ENCODE measurements at places on chromosomes 13 and 19. TPM values are rescaled to one million over a fixed set of nuclear protein-coding genes. Genes with fewer than 3 reads are reported as not detected.
A peak's percentile ranks its signal among the peaks of the same experiment; 100 is the strongest.

GRCh38 chr19:38285567-38285966, 18.5 kb upstream of the C19orf33 start:
- no peak for DNase-seq
- H3K4me3 ChIP-seq, result no peak overlapping the region
- peak overlapping the region; percentile 71 for H3K27ac ChIP-seq
- H3K4me1 ChIP-seq, result 0 out of 2 replicates have a peak, but pooled peaks cover 4% of the 10 kb centered on the region
- H3K27me3 ChIP-seq, result no peaks in the 10 kb centered on the region

DNA sequence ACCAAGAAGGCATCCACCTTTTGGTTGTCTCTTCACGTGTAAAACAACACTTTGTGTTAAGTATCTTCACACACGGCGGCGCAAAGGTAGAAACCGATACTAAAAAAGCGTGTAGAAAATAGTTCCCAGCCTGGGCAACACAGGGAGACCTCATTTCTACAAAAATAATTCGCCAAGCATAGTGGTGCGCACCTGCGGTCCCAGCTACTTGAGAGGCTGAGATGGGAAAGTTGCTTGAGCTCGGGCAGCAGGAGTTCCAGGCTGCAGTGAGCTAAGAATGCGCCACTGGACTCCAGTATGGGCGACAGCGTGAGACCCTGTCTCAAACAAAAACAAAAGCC, 573 bp upstream of the ERCC5 start:
- H3K4me1 ChIP-seq, result peaks cover 12% of the 10 kb centered on the region
- peak overlapping the region; percentile 95 for H3K4me3 ChIP-seq
- no peaks in the 10 kb centered on the region for H3K36me3 ChIP-seq
- H3K27ac ChIP-seq, result peak overlapping the region; percentile 95
- DNase-seq, result no peak

DNA sequence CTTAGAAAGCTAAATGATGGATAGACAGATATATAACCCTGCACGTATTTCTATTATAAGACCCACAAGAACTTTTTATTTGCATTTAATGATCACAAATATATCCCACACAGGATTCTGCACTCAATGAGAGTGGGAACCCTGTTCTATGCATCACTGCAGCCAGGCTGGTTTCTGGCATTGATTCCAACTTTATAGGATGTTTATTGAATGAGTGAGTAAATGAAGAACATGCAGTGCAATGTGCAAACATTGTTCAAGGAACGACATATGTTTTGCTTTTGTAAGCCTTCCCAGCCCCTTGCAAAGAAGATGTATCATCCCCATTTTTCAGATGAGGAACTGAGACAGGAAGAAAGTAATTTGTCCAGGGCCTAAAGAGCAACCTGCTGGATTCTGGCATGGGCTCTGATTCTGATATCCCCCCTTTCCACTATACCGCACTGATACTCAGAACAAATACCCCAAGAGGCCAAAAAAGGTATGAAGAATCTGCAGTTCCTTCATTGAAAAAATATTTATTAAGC, 246.3 kb downstream of the LACC1 start:
- no peaks in the 10 kb centered on the region for H3K4me1 ChIP-seq
- no peak overlapping the region for H3K27ac ChIP-seq
- no peak for DNase-seq
- H3K4me3 ChIP-seq, result no peak overlapping the region
- H3K27me3 ChIP-seq, result no peaks in the 10 kb centered on the region

DNA sequence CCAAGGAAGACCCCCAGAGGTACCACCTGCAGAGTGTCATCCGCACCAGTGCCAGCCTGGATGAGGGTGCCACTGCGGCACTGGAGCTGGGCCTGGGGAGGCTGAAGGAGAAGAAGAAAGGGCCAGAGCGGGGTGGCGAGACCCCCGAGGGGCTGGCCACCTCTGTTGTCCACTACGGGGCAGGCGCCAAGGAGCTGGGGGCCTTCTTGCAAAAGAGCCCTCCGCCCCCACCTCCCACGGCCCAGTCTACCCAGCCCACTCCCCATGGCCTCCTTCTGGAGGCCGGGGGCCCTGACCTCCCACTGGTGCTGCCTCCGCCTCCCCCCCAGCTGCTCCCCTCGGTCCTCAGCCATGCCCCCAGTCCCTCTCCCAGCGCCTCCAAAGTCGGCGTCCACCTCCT, 5.4 kb downstream of the PRR12 start:
- H3K27me3 ChIP-seq, result no peaks in the 10 kb centered on the region
- no peak overlapping the region for H3K4me3 ChIP-seq
- no peak for DNase-seq
- H3K27ac ChIP-seq, result no peak overlapping the region

DNA sequence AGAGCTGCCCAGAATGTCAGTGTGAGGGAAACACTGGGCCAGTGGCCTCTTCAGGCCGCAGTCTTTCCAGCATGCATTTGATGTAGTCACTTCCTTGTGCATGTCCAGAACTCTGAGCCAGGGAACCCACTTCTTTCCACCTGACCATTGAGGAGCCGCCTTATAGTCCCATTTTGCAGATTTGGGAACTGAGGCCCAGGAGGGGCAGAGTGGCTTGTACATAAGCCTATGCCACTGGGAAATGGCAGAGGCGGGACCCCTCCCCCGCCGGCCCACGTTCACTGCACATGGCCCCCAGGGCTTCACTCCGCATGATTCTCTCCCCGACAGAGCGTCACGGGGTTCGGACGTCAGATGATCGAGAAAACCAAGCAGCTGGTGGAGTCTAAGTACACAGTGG, 5.6 kb upstream of the SPIB start:
- no peak overlapping the region for H3K4me3 ChIP-seq
- peaks cover 4% of the 10 kb centered on the region for H3K4me1 ChIP-seq
- peaks cover 33% of the 10 kb centered on the region for H3K36me3 ChIP-seq
- no peaks in the 10 kb centered on the region for H3K27me3 ChIP-seq
- H3K27ac ChIP-seq, result no peak overlapping the region
- no peak for DNase-seq

DNA sequence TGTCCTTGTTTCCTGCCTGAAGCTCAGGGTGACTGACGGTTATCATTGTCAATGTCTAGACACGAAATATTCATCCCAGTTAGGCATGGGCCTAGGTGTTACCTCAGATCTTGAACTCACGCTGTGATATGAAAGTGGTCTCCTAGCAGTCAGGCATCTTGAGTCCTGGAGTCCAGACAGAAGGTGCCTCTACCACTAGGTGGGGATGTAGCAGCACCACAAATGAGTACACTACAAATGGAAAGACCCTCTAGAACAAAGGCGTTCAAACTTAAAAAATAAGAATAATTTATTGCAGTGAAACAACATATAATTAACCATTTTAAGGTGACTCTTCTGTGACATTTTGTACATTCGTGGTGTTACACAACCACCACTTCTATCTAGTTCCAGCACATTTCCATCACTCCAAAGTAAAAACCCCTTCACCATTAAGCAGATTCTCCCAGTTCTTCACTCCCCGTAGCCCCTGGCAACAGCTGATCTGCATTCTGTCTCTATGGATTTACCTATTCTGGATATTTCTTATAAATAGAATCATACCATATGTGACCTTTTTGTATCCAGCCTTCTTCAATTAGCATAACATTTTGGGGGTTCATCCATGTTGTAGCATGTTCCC, 11.9 kb upstream of the FRY start:
- H3K36me3 ChIP-seq, result no peaks in the 10 kb centered on the region
- H3K27ac ChIP-seq, result no peak overlapping the region
- DNase-seq, result peak; percentile 58

The TPM4 gene
- total RNA-seq, result 302 TPM

The NOTCH3 gene
- 133 TPM for total RNA-seq

The PTPRH gene
- total RNA-seq, result 0.63 TPM

The CD209 gene
- not detected for total RNA-seq

The URAD gene
- not detected for total RNA-seq
